ENCODE measurements at places on chromosomes 3 and 15. TPM values are rescaled to one million over a fixed set of nuclear protein-coding genes. Genes with fewer than 3 reads are reported as not detected.

DNA sequence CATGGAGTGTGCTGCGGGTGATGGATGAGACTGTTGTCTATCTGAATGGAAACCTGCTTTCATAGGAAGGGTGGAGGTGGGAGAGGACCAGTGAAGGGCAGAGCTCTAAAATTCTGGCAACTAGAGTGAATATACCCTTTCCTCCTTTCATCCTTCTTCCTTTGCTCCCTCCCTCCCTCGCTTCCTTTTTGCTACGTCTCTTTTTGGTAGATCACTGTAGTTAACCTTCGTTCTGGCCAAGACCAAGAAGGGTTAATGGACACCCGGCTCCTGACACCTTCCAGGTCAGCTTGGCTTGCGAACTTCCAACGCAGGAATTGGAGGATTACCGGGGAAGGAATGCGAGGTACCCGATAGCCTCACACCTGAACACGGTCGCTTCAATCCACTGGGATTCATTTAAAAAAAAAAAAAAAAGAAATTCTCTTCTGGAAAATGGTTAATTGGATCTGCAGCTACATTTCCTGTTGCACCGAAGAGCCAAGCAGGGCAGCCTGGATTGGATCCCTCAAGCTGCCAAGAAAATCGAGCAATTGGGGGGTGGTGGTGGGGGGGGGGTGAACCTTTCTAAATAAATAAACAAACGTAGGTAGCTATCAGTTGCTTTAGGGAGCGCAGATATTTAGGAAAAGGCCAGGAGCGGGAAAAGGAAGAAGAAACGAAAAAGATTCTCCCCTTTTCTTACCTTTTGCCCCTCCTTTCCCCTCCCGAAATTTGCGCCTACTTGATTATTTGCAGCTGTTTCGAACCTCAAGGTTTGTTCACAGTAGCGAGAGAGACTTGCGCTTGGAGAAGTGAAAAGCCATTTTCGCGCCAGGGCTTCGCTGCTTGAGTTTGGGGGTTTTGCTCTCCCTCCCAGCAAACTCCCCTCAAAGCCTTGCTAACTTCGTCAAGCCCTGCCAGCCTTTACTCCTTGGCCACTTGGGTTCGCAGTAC, 9.5 kb upstream of the NR2F2 start:
- no peak for DNase-seq
- peaks cover 4% of the 10 kb centered on the region for H3K4me1 ChIP-seq
- H3K36me3 ChIP-seq = no peaks in the 10 kb centered on the region

The RTP1 gene
- total RNA-seq = not detected

DNA sequence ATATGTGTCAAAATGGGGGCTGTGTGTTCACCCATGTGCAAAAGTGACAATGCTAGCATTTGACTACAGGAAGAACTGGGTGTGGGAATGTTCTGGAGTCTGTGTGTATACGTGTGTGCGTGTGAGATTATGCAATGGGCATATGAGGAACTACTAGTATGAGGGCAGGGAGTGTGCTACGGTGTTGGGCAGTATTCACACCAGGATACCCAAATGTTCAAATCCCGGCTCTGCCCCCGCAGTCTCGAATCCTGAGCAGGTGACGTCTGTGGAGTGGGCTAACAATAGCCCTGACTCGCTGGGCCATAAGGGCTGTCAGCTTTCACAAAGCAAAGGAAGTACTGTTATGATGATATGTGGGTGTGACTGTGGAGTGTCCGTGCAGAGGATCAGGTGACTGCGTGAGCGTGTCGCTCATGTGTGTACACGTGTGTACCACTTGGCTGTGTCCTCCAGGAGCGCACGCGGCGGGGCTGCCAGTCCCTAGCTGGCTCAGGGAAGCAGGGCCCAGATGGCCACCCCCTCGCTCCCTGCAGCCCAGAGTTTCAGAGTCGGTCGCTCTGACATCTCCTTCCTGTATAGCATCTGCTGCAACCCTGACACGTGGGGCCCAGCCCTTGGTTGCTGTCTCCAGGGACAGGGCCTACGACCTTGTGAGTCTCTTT, 27.2 kb downstream of the IQSEC1 start:
- no peaks in the 10 kb centered on the region for H3K4me1 ChIP-seq
- no peaks in the 10 kb centered on the region for H3K36me3 ChIP-seq
- no peaks in the 10 kb centered on the region for H3K27me3 ChIP-seq
- DNase-seq = peak; percentile 58
- H3K4me3 ChIP-seq = no peak overlapping the region

DNA sequence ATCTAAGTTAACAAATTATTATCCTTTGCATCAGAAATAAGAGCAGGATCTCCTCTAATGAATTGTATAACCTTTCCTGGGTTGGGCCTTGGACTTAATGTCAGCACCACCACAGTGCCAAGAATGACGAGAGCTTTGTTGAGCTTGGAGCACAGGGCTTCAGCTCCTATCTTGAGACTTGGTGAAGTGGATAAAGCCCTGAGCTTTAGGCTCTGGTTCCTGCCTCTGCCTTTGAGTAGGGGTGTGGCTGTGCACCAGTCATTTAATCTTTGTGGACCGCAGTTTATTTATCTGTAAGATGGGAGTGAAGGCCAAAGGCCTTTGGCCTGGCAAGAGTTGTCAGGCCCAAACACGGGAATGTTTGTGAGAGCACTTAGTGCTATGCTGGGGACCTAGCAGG, 162.2 kb downstream of the VGLL4 start:
- peaks cover 37% of the 10 kb centered on the region for H3K4me1 ChIP-seq
- no peaks in the 10 kb centered on the region for H3K36me3 ChIP-seq
- no peaks in the 10 kb centered on the region for H3K27me3 ChIP-seq
- no peak for DNase-seq

DNA sequence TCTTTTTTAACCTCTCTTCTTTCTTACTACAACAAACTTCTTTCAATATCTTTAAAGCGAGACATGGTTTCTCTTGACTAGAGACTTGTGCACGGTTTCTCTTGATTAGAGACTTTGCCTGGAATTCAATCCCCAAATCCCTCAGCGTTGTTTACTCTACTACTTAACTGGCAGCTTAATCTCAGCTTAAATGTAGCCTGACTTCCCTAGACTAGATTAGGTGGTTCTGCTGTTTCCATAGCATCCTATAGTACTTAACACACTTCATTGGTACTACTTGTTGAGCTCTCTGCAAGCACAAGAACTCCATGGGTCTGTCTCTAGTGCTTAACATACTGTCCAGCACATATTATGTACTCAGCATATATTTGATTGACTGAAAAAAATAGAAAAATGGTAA, 168.2 kb upstream of the GPR149 start:
- no peaks in the 10 kb centered on the region for H3K4me1 ChIP-seq
- H3K4me3 ChIP-seq = no peak overlapping the region
- H3K27me3 ChIP-seq = no peaks in the 10 kb centered on the region
- H3K36me3 ChIP-seq = no peaks in the 10 kb centered on the region

Measured in lower lobe of right lung (tissue), 2 donors.